Vagina (tissue), 2 donors: ENCODE measurements at places on chromosomes 2 and 18.

DNA sequence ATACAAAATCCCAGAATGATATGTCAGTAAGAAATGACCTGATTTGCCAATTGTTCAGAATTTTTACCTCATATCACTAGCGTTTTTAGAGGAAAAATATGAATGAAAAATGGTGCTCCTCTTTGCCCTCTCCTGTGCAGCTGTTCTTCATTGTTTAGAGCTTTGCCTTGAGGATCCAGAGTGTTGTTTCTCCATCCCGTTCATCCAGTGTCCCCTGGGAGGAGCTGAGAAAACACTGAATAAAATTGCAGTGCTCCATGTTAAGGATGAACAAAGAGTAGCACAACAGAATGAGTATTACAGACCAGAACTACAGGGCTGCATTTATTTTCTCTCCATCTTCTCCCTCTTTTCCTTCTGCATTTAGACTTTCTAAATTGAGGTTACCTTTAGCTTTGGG lies 133.1 kb downstream of the ADCYAP1 start:
- H3K4me1 ChIP-seq: no peaks in the 10 kb centered on the region
- H3K27ac ChIP-seq: no peak overlapping the region
- H3K36me3 ChIP-seq: no peaks in the 10 kb centered on the region
- DNase-seq: no peak
- no peak overlapping the region for H3K4me3 ChIP-seq

DNA sequence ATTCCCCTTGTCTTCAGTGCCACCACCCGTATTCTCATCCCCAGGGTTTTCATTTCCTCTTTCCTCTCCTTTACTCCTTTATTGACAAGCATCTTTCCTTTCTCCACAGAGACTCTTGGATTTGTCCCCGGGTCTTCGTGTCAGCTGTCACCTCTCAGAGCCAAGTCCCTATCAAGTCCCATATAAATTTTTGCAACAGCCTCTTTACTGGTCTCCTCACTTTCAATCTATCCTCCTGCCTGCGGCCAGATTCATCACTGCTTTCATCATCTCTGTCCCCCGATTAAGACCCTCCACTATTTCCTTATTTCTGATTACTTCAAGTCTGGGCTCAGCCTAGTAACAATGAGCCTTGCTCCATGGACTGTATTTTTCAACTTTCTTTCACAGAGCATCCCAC lies 113.8 kb downstream of the CTAGE1 start:
- H3K36me3 ChIP-seq: no peaks in the 10 kb centered on the region
- H3K4me3 ChIP-seq: no peak overlapping the region
- DNase-seq: no peak
- no peaks in the 10 kb centered on the region for H3K4me1 ChIP-seq
- no peak overlapping the region for H3K27ac ChIP-seq
- no peaks in the 10 kb centered on the region for H3K27me3 ChIP-seq

DNA sequence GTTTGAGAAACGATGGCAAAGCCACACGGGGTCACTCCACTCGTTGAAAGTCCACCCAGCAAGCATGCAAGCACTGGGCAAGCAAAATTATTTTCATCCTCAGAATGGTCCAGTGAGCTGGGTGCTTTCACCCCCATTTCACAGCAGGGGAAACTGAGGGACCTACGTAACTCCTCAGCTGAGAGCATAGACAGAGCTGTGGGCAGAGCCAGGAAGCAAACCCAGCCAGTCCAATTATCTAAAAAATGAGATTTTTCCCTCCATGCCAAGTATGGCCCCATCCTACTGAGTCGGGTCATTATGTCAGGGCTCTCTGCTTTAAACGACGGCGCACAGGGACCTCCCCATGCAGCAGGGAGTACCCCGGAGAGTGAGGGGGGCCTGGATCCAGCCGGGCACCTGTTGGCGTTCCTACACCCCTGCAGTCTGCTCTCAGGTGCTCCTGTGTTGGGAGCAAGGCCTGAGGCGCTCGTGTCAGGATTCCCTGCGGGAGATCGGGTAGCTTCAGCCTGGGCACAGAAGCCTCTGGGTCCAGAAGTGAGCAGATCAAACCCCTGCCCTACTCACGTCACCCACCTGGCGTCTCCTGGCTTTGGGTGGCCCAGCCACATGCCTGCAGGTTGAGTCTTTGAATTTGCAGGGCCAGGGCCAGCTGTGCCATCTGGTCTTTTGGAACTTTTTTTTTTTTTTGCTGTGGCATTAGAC lies 17.3 kb downstream of the TWIST2 start:
- H3K27ac ChIP-seq: peak overlapping the region; percentile 94
- no peaks in the 10 kb centered on the region for H3K27me3 ChIP-seq
- no peak for DNase-seq
- no peaks in the 10 kb centered on the region for H3K36me3 ChIP-seq
- H3K4me1 ChIP-seq: peaks cover 91% of the 10 kb centered on the region
- H3K4me3 ChIP-seq: peak overlapping the region; percentile 34

DNA sequence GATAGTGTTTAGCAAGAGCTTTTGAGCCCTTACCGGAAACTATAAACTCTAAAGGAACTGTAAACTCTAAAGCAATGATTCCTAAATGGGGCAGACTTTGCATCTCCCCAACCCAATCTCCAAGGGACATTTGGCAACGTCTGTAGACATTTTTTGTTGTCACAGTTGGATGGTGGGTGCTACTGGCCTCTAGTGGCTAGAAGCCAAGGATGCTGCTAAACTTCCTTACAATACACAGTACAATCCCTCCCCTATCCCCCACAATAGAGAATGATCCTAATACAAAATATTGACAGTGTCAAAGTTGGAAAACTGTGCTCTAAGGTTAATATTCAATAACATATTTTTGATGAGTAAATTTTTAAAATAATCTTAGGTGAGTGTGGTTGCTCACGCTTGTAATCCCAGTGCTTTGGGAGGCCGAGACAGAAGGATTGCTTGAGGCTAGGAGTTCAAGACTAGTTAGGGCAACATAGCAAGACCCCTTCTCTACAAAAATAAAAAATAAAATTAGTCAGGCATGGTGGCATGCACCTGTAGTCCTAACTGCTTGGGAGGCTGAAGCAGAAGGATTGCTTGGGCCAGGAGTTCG lies 66.7 kb downstream of the PTPN4 start:
- H3K4me1 ChIP-seq: no peaks in the 10 kb centered on the region
- no peaks in the 10 kb centered on the region for H3K36me3 ChIP-seq
- no peak overlapping the region for H3K27ac ChIP-seq
- no peak overlapping the region for H3K4me3 ChIP-seq
- H3K27me3 ChIP-seq: no peaks in the 10 kb centered on the region
- no peak for DNase-seq

DNA sequence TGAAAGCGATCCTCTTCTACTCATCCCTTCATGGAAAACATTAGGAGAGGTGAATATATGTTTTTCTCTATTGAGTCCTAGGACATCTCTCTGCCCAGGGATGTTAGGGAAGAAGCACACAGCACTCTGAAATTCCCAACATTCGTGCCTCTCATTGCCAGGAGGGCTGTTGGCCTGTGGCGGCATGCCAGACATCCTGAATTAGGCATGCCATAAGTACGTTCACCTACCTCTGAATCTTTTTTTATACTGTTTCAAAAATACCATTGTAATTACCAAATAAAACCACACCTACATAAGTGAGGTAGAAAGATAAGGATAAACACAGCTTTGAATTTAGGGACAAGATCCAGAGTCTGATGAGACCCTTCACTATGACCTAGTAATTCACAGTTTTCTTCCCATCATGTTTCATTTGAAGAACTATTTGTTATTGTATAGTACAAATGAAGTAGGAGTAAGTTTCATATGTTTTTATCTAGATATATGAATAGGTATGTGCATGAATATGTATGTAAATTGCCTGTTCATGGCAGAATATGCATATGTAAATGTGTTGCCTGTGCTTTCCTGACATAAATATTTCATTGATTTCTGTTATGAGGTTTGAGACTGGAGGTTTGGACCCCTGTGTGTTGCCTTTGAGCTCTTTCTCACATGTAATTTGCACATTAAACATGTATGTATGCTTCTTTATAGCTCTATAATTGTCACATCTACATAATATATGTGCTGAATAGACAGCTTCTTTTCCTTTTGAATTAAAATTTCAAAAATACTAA lies 66.6 kb upstream of the STAM2 start:
- no peak for DNase-seq
- H3K27ac ChIP-seq: no peak overlapping the region
- H3K4me1 ChIP-seq: no peaks in the 10 kb centered on the region
- no peaks in the 10 kb centered on the region for H3K27me3 ChIP-seq
- H3K4me3 ChIP-seq: no peak overlapping the region

DNA sequence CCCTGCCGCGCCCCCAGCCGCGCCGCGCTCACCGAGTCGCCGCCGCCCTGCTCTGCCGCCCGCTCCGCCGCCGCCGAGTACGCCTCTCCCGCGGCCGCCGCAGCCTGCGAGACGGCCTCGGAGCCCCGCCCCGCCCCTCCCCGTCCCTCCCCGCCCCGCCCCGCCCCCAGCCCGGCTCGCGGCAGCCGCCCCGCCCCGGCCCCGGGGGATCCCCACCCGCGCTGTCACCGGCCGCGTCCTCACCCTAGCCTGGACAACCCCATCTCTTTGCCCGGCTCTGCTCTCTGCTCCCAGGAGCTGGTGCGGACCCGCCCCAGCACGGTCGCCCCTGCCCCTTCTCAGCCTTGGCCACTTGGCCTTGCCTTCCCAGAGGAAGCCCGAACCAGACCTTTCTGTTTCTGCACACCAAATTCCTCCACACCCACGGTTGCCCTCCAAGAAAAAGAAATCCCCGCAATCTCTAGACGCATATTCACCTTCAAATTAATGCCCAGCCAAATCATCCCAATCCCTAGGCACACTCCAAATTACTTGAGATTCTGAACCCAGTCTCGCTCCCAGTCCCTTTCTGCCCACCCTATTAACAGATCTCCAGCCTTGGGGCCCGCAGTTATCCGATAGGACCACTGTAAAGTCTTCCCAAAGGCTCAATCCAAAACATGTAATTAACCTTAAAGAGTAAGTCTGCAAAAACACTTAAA lies at the start of gene CYRIA:
CYRIA (minus strand) TSS at position 87 of the 701 bp plus-strand sequence. CDS start 77,715 bp downstream, outside the sequence.
- DNase-seq: no peak
- peak within 1 kb of the TSS; percentile 84 for H3K4me3 ChIP-seq
- no peaks in the 10 kb centered on the region for H3K27me3 ChIP-seq

GRCh38 chr2:176753752-176754474 lies 458.7 kb upstream of the HNRNPA3 start:
- no peaks in the 10 kb centered on the region for H3K36me3 ChIP-seq
- no peak overlapping the region for H3K27ac ChIP-seq
- no peaks in the 10 kb centered on the region for H3K27me3 ChIP-seq
- no peak overlapping the region for H3K4me3 ChIP-seq
- H3K4me1 ChIP-seq: peaks cover 33% of the 10 kb centered on the region

DNA sequence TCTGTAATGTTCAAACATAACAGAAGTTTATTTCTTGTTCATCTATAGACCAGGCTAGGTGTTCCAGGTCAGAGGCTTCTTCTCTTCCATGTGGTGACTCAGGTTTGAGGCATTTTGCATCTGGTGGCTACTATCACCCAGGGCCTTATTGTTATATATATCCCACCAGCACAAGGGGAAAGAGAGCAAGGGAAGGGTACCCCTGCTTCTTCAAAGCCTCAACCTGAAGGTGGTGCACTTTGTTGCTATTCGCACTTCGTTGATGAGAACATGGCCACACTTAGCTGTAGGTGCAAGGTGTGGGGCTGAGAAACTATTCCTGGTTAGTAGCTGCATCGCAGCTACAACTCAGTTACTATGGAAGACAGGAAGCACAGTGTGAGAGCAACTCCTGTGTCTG lies 27.4 kb upstream of the SLC3A1 start:
- H3K27me3 ChIP-seq: no peaks in the 10 kb centered on the region
- no peak overlapping the region for H3K27ac ChIP-seq
- DNase-seq: no peak
- H3K4me1 ChIP-seq: peaks cover 18% of the 10 kb centered on the region
- no peaks in the 10 kb centered on the region for H3K36me3 ChIP-seq
- H3K4me3 ChIP-seq: no peak overlapping the region

- no peak overlapping the region for H3K4me3 ChIP-seq
- DNase-seq: peak; percentile 77
- no peaks in the 10 kb centered on the region for H3K36me3 ChIP-seq
- H3K4me1 ChIP-seq: no peaks in the 10 kb centered on the region
- H3K27me3 ChIP-seq: no peaks in the 10 kb centered on the region
- H3K27ac ChIP-seq: no peak overlapping the region
These were observed 2.8 kb downstream of the TEX51 start for GRCh38 chr2:126901459-126901858.

DNA sequence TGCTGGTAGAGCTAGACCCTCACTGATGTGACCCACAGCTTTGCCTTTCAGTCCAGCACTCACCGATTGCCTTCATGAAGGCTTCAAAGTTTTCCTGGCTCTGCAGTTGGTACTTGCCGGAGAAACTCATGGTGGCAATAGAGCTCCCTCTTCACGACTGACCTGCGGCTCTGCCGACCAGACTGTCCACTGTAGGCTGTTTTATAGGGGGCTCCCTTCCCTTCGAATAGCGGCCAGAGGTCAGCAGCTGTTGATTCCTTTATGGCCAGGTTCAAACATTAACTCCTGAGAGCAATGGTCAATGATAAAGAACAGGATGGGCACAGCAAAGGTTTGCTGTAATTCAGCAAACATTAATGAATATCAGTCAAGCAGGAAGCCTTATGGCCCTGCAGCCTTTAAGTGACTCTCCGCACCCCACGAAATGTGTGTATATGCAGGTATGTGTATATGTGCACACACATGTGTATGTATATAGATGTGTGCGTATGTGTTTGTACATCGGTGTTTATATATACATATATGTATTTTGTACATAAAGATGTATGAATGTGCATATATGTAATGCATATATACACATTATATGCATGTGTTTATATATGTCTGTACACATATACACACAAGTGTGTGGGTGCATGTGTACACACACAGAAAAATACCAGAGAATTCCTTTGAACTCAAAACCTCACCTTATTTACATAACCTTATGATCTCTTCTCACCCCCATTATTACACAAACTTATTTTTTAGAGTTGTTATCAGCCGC lies at the start of gene FABP1:
FABP1 (minus strand) TSS at position 175 of the 766 bp plus-strand sequence; CDS start at position 130, 45 bp downstream.
- H3K4me1 ChIP-seq: no peaks in the 10 kb centered on the region
- H3K27me3 ChIP-seq: no peaks in the 10 kb centered on the region
- H3K27ac ChIP-seq: no peak within 1 kb of the TSS
- no peak within 1 kb of the TSS for H3K4me3 ChIP-seq
- no peak for DNase-seq

- H3K4me3 ChIP-seq: no peak overlapping the region
- no peaks in the 10 kb centered on the region for H3K27me3 ChIP-seq
- no peak overlapping the region for H3K27ac ChIP-seq
- H3K36me3 ChIP-seq: no peaks in the 10 kb centered on the region
- no peak for DNase-seq
- H3K4me1 ChIP-seq: no peaks in the 10 kb centered on the region
These were observed 32.9 kb upstream of the GCG start for GRCh38 chr2:162184821-162185450.

GRCh38 chr18:7152440-7152839 lies 34.8 kb upstream of the LAMA1 start:
- DNase-seq: no peak
- H3K4me3 ChIP-seq: no peak overlapping the region
- no peaks in the 10 kb centered on the region for H3K36me3 ChIP-seq
- H3K27ac ChIP-seq: no peak overlapping the region
- no peaks in the 10 kb centered on the region for H3K4me1 ChIP-seq
- no peaks in the 10 kb centered on the region for H3K27me3 ChIP-seq
